ENCODE measurements at places on chromosomes 3 and 15. TPM values are rescaled to one million over a fixed set of nuclear protein-coding genes. Genes with fewer than 3 reads are reported as not detected.
A peak's percentile ranks its signal among the peaks of the same experiment; 100 is the strongest.

Gene COPS2
- 123 TPM for total RNA-seq

Gene IQCH
- total RNA-seq = 4.4 TPM

Gene ZPLD1
- total RNA-seq = 0.22 TPM

Gene INAFM2
- 14.9 TPM for total RNA-seq

Gene NOX5
- total RNA-seq = 1.4 TPM

DNA sequence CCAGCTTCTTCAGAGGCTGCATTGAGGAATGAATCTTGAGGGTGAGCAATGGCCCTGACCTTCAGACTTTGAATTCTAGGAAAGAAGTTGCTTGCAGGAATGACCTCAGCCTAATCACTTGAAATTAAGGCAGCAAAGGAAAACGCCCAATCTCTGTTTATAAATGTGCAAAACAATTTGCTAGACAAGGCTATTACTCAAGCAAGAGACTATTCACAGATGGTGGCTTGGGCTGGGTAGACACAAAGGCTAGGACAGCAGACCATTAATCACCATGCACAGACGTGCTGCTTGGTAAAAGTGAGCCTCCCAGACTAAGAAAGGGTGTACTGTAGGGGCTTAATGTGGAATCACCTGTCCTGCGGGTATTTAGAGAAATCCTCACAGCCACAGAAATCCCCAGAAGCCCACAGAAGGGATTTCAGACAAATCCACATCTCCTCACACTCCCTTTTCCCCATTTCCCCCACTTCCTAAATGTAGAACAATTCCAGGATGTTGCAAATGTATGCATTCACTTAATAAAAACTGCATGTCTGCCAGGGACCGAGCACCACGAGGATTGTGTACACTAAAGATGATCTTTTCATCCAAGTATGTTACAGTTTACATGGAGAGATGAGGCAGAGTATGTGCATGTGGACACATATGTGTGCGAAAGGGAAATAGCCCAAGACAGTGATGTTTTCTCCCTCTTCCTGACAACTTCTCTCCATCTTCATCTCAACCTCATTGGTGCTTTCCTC is 259.5 kb downstream of the THSD4 start:
- DNase-seq = no peak

DNA sequence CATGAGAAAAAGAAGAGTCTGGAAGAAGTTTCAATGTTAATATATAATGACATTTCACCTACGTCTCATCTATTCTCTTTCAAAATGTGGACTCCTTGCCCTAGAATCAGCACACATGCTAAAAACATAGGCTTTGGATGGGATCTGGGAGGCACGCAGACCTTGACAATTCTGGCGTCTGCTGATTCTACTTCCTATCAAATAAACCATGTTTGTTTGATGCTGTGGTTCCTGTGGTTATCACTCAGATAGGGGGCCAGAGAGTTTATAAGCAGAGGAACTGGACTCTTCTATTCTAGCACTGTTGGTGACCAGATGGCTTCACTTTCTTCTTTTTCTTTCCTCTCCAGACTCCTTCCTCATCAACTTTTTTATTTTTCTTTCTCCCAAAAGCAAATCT is 336.8 kb downstream of the DIPK2A start:
- no peak for DNase-seq

GRCh38 chr3:94779699-94780098 is 716.8 kb downstream of the NSUN3 start:
- no peak for DNase-seq

GRCh38 chr3:120419797-120420196 is 31.0 kb downstream of the FSTL1 start:
- DNase-seq = no peak

DNA sequence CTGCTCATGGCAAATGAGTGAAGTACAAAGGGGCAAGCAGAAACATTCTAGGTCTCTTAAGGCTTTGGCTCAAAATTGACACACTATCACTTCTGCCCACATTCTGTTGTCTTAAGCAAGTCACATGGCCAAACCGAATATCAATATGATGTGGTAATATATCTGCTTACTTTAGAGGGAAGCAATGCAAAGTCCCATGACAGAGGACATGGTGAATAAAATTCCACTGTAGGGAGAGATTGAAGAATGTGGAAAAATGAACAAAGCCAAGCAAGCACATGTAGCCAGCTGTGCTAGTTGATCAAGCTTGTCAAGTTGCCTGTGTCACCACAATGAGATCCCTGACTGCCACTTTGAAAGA is 11.2 kb upstream of the TBC1D5 start:
- DNase-seq = no peak

DNA sequence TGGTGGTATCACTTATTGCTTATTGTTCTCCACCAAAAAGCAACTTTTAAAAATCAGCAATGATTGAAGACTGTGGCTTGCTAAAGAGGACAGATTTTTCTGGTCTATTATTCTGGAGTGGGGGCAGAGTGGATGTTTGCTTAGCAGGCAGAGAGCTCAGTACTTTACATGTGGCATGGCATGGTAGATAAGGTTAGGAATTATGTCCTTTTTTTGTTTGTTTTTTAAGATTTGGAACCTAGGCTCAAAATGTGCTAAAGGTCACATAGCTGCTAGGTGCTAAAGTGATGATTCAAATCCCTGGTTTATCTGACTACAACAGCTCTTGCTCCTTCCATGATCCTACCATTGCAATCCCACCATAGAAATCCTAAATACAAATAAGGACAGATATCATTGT is 331.0 kb upstream of the ADAMTS9 start:
- DNase-seq = no peak

- peak; percentile 85 for DNase-seq
Observed at GRCh38 chr3:72722930-72723726, 125.1 kb downstream of the SHQ1 start.

- no peak for DNase-seq
Observed at GRCh38 chr3:47782446-47783308, 984 bp upstream of the SMARCC1 start.

- DNase-seq = peak; percentile 97
Observed at GRCh38 chr3:152266221-152266995, 2.3 kb upstream of the MBNL1 start.

- no peak for DNase-seq
Observed at GRCh38 chr3:169269005-169269404, 394.5 kb downstream of the MECOM start.

GRCh38 chr3:13650210-13651056 is 101.5 kb downstream of the FBLN2 start:
- DNase-seq = peak; percentile 55

DNA sequence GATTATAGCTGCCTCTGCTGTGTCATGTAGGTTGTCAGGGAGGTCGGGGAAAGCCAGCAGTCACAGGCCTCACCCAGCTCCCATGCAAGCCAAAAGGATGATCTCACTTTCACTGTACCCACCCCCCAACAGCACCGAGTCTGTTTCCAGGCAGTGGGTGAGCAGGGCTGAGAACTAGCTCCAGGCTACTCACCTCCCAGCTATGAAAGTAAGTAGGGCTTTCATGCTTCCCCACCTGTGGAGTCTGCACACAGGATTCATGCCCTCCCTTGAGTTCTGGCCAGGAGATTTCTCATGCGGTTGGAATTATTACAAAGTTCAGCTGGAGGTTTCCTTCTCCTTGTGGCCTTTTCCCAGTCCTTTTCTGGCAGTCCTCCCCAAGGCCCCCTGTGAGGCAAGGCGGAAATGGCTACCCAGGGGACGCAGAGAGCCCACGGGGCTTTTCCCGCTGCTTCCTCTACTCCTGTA is 356.2 kb downstream of the SV2B start:
- peak; percentile 88 for DNase-seq

- DNase-seq = no peak
Observed at GRCh38 chr3:129567939-129568338, 25.0 kb downstream of the H1-8 start.

GRCh38 chr3:115293321-115293720 is 146.2 kb upstream of the ZBTB20 start:
- no peak for DNase-seq

GRCh38 chr3:45597171-45597570 is 2.6 kb downstream of the LIMD1 start:
- DNase-seq = no peak

- DNase-seq = no peak
Observed at GRCh38 chr3:127175272-127175671, 17.7 kb upstream of the PRR23E start.

- DNase-seq = peak; percentile 72
Observed at GRCh38 chr3:49906073-49906743, 2.5 kb upstream of the MST1R start.
